ENCODE measurements at places on chromosomes 1 and 21.

- H3K4me1 ChIP-seq: peaks cover 13% of the 10 kb centered on the region
- peaks cover 5% of the 10 kb centered on the region for H3K36me3 ChIP-seq
- H3K27me3 ChIP-seq: no peaks in the 10 kb centered on the region
- DNase-seq: no peak
These were observed 22.5 kb upstream of the GPR157 start for GRCh38 chr1:9151328-9151860.

DNA sequence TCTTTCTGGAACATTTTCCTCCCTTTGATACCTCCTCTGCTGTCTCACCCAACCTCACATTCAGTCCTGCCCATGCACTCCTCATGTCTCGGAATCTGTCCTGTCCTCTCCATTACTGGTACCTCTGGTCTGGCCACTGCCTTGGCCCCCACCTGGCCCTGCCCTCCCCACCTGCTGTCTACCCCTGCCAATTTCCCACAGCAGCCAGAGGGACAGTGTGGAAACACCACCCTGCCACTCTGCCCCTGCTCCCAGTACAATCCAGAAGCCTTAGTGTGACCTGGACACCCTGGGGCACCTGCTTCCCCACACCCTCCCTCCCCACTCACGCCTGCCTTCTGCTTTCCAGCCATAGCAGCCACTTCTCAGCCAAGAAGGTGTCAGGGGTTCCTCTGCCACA, 534.4 kb downstream of the MATN1 start:
- H3K4me1 ChIP-seq: peaks cover 7% of the 10 kb centered on the region
- H3K36me3 ChIP-seq: no peaks in the 10 kb centered on the region
- DNase-seq: no peak
- H3K27me3 ChIP-seq: peaks cover 23% of the 10 kb centered on the region
- H3K27ac ChIP-seq: no peak overlapping the region

DNA sequence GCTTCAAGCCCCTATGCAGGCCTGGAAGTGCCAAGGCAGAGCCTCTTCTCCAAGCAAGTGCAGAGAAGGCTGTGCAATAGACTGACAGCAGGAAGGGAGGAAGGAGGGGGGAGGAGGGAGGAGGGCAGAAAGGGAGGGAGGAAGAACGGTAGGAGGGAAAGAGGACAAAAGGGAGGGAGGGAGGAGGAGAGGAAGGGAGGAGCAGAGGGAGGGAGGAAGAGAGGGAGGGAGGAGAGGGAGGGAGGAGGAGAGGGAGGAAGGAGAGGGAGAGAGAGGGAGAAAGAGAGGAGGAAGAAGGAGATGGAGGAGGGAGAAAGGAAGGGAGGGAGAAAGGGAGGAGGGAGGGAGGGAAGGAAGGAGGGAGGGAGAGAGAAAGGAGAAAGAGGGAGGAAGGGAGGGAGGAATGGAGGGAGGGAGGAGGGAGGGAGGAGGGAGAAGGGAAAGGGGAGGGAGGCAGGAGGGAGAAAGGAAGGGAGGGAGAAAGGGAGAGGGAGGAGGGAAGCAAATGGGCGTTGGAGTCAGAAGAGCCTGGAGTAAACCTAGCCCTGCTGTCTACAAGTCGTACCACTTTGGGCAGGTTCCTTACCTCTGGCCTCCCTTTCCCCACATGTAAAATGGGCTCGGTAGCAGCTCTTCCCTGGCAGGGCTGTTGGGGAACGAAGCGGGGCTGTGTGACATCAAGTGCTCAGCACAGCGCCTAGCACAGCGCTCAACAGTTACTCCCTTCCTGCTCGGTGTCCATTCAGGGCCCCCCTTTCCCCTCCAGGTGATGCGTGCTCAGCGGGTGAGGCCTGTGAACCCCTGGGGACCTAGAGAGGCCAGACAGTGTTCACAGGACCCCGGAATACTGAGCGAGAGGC, 244.6 kb downstream of the NPHP4 start:
- H3K4me3 ChIP-seq: no peak overlapping the region
- H3K27me3 ChIP-seq: peaks cover 24% of the 10 kb centered on the region
- DNase-seq: no peak
- no peaks in the 10 kb centered on the region for H3K36me3 ChIP-seq
- peaks cover 11% of the 10 kb centered on the region for H3K4me1 ChIP-seq
- no peak overlapping the region for H3K27ac ChIP-seq

- no peaks in the 10 kb centered on the region for H3K27me3 ChIP-seq
- H3K36me3 ChIP-seq: no peaks in the 10 kb centered on the region
- no peak for DNase-seq
- peak overlapping the region; percentile 95 for H3K4me3 ChIP-seq
- H3K4me1 ChIP-seq: peaks cover 29% of the 10 kb centered on the region
These were observed 1.2 kb downstream of the KCTD3 start for GRCh38 chr1:215568299-215568692.

- peak overlapping the region; percentile 94 for H3K4me3 ChIP-seq
- peak overlapping the region; percentile 90 for H3K27ac ChIP-seq
- no peak for DNase-seq
- peaks cover 51% of the 10 kb centered on the region for H3K4me1 ChIP-seq
- no peaks in the 10 kb centered on the region for H3K27me3 ChIP-seq
These were observed 971 bp downstream of the CAPZB start for GRCh38 chr1:19484338-19484797.

- H3K36me3 ChIP-seq: no peaks in the 10 kb centered on the region
- H3K4me1 ChIP-seq: peaks cover 43% of the 10 kb centered on the region
- H3K27me3 ChIP-seq: no peaks in the 10 kb centered on the region
- H3K4me3 ChIP-seq: no peak overlapping the region
These were observed 233.4 kb upstream of the FGGY start for GRCh38 chr1:59063501-59063900.

DNA sequence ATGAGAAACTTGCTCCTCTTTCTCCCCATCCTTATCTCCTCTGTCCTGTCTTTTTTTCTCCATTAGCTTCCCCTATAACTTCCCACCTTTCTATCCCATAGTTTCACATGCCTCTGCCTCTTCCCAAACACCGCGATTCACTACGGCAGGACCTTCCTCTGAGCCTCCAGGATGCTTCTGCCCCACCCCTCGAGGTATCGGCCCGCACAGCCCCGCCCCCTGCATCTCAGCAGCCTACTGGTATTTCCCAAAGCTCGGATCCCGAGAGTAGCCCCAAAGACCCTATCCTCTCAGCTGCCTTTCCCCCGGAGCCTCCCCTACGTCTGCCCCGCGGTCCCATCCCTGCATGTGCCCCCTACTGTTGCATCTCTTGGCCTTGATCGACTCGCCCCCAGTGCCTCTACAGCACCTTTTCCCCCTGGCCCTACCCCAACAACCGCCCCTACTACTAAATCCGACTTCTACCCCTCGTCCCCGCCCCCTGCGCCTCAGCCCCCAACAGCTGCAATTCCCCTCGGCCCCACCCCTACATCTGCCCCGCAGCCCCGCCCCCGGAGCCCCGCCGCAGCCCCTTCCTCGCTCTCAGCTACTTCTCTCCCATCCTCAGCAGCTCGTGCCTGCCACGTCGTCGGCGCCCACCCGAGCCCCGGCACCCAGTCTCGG, 512 bp downstream of the PIAS3 start:
- peaks cover 5% of the 10 kb centered on the region for H3K27me3 ChIP-seq
- peaks cover 15% of the 10 kb centered on the region for H3K36me3 ChIP-seq

DNA sequence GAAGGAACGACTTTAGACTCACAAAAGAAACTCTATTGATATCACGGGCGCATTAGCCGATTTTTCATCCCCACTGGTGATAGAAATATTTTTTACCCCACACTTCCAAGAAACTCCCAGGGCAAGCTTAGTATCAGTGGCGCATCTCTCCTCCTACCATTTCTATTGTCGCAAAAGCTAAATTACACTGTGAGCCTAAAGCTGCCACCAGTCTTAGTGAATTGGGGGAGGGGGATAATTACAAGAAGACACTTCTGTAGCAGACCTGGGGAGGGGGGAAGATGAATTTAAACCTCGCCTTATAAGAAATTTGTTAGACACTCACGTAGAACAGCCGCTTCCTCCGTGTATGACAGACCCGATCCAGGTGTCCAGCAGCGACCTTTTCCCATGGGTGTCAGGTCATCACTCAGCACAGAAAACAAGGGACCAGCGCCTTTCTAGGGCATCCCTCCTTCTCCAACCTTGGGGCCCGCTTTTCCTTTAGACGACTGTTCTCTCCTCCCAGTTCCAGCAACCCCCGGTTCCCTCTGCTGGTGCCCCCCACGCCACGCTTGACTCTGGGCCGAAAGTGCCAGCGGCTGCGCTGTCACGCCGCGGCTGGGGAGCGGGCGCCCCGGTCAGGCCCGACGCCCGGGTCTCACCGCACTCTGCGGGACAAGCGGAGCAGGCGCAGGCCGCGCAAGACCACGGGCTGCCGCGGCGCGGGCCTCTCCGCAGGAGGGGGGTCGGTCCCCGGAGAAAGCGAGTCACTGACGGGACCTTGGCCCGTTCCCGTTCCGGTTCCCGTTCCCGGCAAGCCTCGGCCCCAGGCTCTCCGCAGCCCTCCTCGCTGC, 821 bp downstream of the PHC2 start:
- H3K4me1 ChIP-seq: peaks cover 22% of the 10 kb centered on the region
- DNase-seq: peak; percentile 74
- no peak overlapping the region for H3K27ac ChIP-seq
- no peak overlapping the region for H3K4me3 ChIP-seq
- peaks cover 6% of the 10 kb centered on the region for H3K36me3 ChIP-seq

GRCh38 chr1:176541663-176542062, 78.7 kb downstream of the PAPPA2 start:
- no peak overlapping the region for H3K4me3 ChIP-seq
- peaks cover 7% of the 10 kb centered on the region for H3K27me3 ChIP-seq
- H3K4me1 ChIP-seq: no peaks in the 10 kb centered on the region
- H3K27ac ChIP-seq: no peak overlapping the region
- no peaks in the 10 kb centered on the region for H3K36me3 ChIP-seq

GRCh38 chr1:13699936-13700520, at the start of gene PRDM2:
Gene PRDM2 (plus strand): TSS chr1:13700188. CDS start chr1:13715606, 15,418 bp downstream.
- H3K4me1 ChIP-seq: peaks cover 18% of the 10 kb centered on the region
- H3K4me3 ChIP-seq: peak within 1 kb of the TSS; percentile 97
- H3K27me3 ChIP-seq: peaks cover 2% of the 10 kb centered on the region
- H3K27ac ChIP-seq: peak within 1 kb of the TSS; percentile 94
- DNase-seq: peak; percentile 74

GRCh38 chr1:211910913-211911485, 80.4 kb upstream of the LPGAT1 start:
- peaks cover 5% of the 10 kb centered on the region for H3K4me1 ChIP-seq
- H3K36me3 ChIP-seq: no peaks in the 10 kb centered on the region
- no peak overlapping the region for H3K27ac ChIP-seq
- H3K4me3 ChIP-seq: no peak overlapping the region
- no peaks in the 10 kb centered on the region for H3K27me3 ChIP-seq

- H3K27me3 ChIP-seq: no peaks in the 10 kb centered on the region
- peak overlapping the region; percentile 96 for H3K4me3 ChIP-seq
- no peak for DNase-seq
- H3K27ac ChIP-seq: peak overlapping the region; percentile 97
- H3K36me3 ChIP-seq: peaks cover 19% of the 10 kb centered on the region
These were observed 885 bp upstream of the SSBP3 start for GRCh38 chr1:54407154-54407403.

- H3K4me1 ChIP-seq: no peaks in the 10 kb centered on the region
- no peaks in the 10 kb centered on the region for H3K36me3 ChIP-seq
- no peak overlapping the region for H3K4me3 ChIP-seq
- peak overlapping the region; percentile 88 for H3K27ac ChIP-seq
These were observed 297.0 kb upstream of the SNX7 start for GRCh38 chr1:98364544-98364943.

All from type B pancreatic cell (in vitro differentiated cells).